ENCODE measurements at places on chromosomes 2 and 18. TPM values are rescaled to one million over a fixed set of nuclear protein-coding genes. Genes with fewer than 3 reads are reported as not detected.

Gene TEKT4
- polyA plus RNA-seq, result not detected

Gene MPP4
- 0.13 TPM for polyA plus RNA-seq

Gene AKAIN1
- not detected for polyA plus RNA-seq

Gene IL1B
- 2.5 TPM for polyA plus RNA-seq

Gene CLEC4F
- 0.36 TPM for polyA plus RNA-seq

Gene DUSP19
- polyA plus RNA-seq, result 2.5 TPM

Gene CD207
- 0.13 TPM for polyA plus RNA-seq

Gene TXNDC9
- 25.1 TPM for polyA plus RNA-seq

Gene AGPS
- 25.6 TPM for polyA plus RNA-seq

GRCh38 chr2:197705912-197706838, 1.0 kb downstream of the MARS2 start:
- peak; percentile 4 for DNase-seq

GRCh38 chr2:240954436-240955305, 43.7 kb upstream of the SNED1 start:
- no peak for DNase-seq

- DNase-seq, result no peak
Observed at GRCh38 chr2:230668939-230669303, 43.7 kb upstream of the CAB39 start.

DNA sequence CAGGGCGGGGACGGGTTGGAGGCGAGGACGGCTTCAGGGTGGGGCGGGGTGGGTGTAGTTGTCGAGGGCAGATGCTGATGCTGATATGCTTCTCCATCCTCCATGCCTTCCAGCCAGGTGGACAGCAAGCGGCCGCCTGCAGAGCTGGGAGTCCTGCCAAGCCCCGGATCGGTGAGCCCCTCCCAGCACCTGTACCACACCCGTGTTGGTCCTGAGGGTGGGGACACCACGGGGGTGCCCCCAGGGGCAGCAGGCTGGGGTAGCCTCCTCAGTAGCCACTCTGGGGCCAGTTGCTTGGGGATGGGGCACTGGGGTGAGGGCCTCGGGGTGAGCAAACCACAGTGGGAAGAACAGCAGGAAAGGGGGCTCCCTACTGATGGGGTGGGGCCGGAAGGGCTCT, 2.6 kb downstream of the ANO7 start:
- no peak for DNase-seq

DNA sequence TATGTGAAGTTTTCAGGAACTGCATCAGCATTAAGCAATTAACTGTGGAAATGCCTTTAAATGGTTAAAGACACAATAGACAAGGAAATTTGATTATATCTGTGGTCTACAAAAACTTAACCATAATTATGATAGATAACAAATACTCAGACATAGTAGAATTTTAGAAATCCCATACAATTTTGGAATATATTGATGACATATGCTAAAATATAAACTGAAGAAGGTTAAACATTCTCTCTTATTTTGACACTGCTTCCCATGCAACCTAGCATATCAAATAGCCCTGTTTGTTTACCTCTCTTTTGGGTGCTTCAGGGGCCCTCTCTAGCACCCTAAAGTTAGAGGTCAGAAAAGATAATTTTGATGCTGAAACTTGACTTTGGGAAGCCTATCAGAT, 1274.8 kb upstream of the SLC39A10 start:
- DNase-seq, result no peak

DNA sequence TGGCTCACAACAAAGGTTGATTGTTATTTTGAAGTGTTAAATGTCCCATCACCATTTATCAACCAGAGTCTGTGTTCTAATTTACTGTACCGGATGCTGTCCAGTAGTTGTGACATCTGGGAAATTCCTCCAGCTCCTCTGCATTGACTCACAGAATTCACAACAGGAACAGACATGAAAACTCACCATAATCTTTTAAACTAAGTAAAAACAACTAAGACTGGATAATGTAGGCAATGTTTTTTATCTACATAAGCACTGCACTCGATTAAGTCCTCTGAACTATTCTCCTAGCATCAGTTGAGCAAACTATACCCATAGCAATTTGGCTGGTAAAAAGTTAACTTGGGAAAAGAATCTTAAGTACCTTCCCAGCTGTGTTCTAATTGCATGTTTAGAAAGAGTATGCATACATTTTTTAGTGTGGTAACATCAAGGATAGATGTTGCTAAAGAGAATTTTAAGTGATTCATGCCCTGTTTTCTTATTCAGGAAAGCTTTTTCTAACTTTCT, 42.9 kb upstream of the MYO1B start:
- no peak for DNase-seq

DNA sequence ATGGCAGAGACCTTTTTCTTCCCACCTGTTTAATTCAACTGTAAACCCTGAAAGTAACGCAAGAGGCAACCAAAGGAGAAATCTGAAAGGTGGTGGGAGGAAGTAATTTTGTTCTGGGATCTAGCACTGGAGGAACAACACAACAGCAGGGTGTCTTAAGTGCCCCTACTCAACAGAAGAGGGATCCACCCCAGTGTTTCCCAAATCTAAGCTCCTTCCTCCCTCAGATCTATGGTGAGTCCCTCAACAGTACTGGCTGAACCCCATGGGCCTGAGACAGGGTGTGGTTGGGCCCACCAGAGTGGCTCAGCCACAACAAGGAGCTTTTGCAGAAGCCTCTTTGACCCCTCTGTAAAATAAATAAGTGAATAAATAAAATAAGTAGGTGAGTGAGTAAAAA, 790.3 kb downstream of the ERBB4 start:
- no peak for DNase-seq

- DNase-seq, result peak; percentile 52
Observed at GRCh38 chr2:42876326-42876751, 84.0 kb upstream of the HAAO start.

GRCh38 chr2:45759310-45759851, 107.9 kb downstream of the PRKCE start:
- peak; percentile 66 for DNase-seq

- no peak for DNase-seq
Observed at GRCh38 chr2:167732326-167732725, 515.1 kb downstream of the STK39 start.

DNA sequence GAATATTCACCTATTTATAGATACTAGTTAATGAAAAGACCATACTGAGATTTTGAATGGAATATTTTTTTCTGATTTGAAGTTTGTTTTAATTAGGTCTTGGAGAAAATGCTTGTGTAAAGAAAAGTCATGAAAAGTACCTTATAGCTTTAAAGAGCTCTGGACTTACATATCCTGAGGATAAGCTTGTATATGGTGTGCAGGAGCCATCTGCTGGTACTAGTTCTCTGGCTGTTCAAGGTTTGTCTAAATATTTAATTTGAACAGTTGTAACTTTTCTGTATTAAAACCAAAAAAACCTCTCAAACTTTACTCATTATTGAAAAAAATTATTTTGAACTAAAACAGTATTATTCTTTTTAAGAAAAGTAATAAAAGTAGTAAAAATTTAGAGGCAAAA, 50.1 kb downstream of the UBR3 start:
- DNase-seq, result peak; percentile 2

DNA sequence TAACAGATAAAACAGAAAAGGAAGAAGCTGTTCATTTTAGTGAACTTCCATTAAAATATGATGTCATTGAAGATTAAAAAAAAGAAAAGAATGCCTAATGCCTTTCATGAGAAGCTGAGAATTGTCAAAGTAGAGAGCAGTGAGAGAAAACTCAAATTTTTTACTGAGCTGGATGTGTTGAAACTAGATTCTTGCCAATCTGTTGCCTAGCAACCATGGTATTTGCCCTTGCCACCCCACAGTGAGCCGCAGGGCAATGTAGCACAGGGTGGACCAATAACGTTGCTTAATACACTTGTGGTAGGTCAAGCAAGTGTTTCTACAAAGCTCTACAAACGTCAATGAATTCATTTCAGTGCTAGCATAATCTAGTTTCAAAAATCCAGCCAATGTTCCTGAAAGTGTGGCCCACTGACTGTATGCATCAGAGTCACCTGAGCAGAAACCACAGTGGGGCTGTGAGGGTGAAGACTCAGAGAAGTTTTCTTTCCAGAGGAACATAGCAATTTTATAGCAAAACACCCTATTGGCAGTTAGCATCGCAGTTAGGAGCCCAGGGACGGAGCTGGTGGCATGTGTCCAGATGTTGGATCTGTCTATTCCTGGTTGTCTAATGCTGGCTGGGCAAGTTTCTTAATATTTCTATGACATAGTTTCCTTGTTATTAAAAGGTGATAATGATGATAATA, 132.2 kb downstream of the DOCK10 start:
- DNase-seq, result peak; percentile 62

DNA sequence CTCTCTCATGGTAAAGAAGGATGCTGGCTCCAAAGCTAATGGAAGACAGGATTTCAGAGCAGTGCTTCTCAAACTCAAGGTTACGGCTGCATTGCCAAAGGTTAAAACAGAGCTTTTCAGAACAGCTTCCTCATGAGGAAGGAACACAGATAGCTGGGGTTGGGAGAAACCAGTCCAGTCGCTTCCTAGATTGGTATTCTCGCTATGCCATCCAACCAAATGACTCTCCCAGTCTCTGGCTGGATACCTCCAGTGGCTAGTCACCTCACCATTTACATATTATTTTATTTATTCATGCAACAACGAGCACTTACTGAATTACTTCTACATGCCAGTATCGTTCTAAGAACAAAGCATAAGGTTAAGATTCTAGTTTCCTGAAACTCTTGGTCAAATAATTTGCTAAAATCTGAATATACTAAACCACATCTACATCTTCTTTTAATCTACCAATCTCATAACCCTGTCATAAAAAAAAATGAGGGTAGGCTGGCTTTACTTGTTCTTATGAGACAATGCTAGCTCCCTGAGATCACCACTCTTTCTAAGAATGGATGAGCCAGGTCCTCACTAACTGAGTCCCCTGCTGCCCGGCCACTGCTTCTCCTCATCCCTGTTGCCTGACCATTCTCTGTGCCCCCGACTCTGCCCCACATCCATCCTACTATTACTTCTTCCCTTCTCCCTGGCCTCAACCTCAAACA, 20.4 kb downstream of the KDSR start:
- DNase-seq, result no peak

DNA sequence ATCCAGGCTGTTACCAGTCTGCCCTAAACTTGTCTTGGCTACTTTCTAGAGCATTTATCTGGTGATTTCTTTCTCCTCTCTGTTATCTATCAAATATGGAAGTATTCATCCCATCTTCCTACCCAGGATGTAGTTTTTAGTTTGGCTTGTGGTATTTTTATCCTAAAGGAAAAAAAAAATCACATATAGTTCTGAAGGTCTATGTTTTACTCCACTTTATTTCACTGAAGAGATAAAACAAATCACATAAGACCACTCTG, 62.2 kb downstream of the PXDN start:
- DNase-seq, result no peak

DNA sequence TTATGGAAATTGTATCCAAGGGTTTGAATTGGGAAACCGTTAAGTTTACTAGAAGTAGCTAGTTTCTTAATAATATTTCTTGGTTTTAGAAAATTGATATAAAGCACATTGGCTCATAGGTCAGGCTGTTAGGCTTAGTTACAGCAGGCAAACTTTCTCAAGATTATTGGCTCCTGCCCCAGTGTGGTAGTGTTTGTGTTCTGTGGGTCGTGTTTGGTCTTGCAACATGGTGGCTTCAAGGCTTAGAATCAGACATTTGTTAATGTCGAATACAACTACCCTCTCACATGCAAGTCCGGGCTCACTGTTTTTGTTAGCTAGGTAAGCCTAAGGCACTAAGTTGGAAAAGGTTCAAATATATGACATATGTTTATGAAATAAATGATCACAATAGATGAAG, 19.6 kb downstream of the CERS6 start:
- DNase-seq, result no peak

Measured in muscle of back (tissue), 13 donors.